ENCODE measurements at places on chromosomes 7 and 10.

GRCh38 chr7:89837515-89837914 is 316.8 kb upstream of the STEAP1 start:
- no peak for DNase-seq

DNA sequence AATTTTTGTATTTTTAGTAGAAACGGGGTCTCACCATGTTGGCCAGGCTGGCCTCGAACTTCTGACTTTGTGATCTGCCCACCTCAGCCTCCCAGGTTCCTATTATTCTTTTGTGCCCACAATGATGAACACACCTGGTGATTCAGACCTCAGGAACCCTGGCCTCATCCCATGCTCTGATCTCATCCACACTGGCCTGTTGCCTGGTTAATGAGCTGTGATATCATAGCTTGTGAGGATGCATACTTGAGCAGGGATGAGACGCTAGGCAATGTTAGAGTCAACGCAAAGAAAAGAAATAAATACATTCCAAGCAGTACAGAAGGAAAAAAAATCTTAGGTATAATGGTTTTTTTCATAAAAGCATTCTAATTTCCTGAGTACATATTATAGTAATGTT is 82.4 kb upstream of the RNF32 start:
- no peak for DNase-seq

DNA sequence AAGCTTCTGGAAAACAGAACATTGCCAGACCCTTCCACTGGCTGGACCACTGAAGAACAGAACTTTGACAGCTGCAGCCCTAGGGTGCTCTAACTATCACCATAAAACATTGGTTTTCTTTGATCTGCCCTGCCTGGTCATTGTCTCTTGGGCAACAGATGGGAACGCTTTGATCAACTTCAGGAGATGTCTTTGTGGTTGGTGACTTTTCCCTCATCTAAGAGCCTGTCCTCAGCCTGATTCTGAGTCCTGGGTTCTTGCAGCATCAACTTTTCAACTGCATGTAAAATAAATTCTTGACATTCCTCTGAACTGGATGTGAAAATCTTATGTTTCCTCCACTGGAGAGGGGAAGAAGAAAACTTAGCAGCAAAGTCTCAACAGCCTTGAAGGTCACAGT is 53.1 kb upstream of the ZNRF2 start:
- no peak for DNase-seq

DNA sequence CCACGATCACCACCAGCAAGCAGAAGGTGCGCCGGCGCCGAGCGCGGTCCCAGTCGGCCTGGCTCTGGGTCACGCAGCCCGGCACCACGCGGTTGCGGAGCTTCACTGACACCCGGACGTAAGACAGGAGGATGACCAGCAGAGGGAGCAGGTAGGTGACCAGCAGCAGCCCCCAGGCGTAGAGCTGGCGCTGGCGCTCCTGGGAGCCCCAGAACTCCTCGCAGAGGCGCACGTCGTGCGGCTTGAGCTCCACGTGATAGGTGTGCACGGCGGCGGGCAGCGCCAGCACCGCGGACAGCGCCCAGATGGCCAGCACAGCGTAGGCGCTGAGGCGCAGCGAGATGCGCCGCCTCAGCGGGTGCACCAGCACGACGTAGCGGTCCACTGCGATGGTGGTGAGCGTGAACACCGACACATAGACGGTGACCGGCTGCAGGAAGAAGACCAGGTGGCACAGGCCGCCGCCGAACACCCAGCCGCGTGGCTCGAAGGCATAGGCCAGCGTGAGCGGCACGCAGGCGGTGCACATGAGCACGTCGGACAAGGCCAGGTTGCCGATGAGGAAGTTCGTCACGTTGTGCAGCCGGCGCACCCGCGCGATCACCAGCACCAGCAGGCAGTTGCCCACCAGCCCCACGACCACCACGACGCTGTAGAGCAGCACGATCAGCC is 920 bp downstream of the PRLHR start:
- peak; percentile 94 for DNase-seq

- no peak for DNase-seq
Observed at GRCh38 chr7:156842317-156842716, 50.7 kb downstream of the LMBR1 start.

GRCh38 chr10:418894-419293 is 270.6 kb downstream of the DIP2C start:
- no peak for DNase-seq

DNA sequence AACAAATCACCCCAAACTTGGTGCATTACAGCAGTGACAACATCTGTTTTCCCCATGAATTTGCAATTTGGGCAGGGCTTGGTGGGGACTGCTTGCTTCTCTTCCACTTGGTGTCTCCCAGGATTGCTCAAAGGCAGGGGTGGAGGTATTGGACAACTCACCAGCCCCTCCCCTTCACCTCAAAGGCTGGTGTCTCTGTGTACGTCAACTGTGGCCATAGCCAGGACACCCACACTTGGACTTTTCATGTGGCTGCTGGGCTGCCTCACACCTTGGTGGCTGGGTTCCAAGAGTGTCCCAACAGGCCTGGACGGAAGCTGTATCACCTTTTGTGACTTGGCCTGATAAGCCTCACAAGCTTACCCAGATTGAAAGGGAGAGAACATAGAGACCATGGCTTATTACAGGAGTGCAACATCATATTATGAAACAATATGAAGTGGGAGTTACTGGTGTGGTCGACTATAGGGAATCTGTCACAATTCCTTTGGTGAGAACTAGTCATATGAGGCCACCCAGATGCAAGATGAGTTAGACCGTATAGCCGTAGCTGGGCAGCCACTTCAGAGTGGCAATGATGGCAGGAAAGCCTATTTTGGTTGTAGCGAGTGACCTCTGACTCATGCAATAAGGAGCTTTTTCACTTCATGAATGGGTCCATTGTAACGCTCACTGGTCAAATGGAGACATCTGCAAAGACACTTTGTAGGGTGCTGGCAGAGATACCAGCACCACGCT is 187.6 kb upstream of the ITGB1 start:
- no peak for DNase-seq

DNA sequence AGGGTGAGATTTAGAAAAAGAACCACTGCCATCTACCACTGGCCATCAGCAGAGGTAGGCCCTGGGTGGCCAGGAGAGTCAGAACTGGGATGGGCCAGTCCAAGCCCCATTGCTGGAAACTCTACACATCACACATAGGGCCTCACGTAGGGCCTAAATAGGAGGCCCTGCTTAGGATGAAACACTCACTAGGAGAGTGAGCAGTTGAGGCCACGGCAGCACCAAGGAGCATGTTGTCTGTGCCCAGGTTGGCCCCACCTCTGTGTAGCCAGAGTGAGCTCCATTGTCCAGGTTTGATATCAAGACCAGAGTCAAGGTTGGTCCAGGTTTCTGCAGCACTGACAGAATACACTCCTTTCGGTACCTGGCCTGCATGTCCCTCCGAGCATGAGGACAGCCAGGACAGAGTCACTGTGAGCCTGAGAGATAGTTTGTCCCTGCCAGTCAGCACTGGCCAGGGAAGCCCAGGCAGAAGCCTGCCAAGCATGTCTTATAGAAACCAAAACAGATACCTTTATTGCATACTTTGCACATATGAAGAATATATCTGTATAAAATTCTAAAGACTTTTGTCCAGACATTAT is 77.9 kb upstream of the CAMK2B start:
- DNase-seq, result no peak

DNA sequence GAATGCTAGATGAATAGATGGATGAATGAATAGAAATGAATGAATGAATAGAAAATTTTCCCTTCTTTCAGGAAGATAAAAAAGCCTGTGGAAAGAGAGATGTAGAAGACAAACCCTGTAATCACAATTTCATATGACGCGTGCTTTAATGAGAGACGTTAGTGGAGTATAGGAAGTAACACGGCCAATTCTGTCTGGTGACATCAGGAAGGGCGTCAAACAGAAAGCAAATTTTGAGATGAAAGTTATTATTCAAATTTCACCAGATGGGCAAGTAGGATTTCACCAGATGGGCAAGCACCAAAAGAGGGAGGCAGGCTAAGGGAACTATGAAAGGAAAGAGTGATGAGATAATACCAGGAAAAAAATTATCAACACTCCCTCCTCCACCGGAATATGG is 128.9 kb upstream of the PRSS1 start:
- no peak for DNase-seq

DNA sequence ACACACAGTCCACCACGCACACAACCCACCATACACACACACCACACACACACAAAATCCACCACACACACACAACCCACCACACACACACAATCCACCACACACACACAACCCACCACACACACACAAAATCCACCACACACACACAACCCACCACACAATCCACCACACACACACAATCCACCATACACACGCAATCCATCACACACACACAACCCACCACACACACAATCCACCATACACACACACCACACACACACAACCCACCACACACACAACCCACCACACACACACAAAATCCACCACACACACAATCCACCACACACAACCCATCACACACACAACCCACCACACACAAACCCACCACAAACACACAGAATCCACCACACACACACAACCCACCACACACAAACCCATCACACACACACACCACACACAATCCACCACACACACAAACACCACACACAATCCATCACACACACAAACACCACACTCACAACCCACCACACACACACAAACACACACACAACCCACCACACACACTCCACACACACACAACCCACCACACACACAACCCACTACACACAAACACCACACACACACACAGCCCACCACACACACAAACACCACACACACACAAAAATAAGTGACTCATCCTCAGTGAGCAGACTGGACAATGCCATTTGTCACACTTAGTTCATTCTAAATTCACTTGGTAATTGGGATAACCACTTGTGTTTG is 8.8 kb upstream of the REPIN1 start:
- no peak for DNase-seq

GRCh38 chr7:154451480-154452457 is 399.6 kb downstream of the DPP6 start:
- DNase-seq, result no peak

- no peak for DNase-seq
Observed at GRCh38 chr10:125192620-125193019, 32.3 kb upstream of the CTBP2 start.

- DNase-seq, result no peak
Observed at GRCh38 chr10:75916906-75917305, 485.5 kb downstream of the LRMDA start.

DNA sequence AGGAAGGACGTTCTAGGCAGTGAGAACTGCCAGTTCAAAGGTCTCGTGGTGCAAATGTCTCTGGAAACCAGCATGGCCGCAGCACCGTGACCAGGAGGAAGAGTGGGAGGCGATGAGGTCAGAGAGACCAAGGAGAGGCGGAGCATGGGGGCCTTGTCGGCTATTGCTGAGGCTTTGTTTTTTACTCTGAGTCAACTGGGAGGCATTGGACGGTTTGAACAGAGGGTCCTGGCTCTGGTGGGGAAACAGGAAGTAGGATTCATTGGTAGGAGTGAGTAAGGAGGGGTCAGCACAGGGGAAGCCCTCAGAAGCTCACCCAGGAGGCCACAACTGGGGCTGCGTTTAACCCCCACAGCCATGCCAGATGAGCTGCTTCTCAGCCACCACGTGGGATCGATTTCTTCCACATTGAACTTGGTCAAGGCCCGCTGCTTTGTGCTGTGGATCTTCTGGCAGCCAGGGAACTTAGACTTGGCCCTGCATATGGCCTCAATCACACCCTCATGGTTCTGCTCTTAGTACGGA is 22.2 kb upstream of the SH2B2 start:
- no peak for DNase-seq

GRCh38 chr10:11272915-11273389 is 255.3 kb downstream of the CELF2 start:
- no peak for DNase-seq

- no peak for DNase-seq
Observed at GRCh38 chr7:108329514-108329913, 126.7 kb downstream of the NRCAM start.

- no peak for DNase-seq
Observed at GRCh38 chr10:33257439-33258080, 76.9 kb downstream of the NRP1 start.

- DNase-seq, result no peak
Observed at GRCh38 chr7:90383861-90384260, 19.4 kb upstream of the CLDN12 start.

GRCh38 chr10:66719483-66719882 is 206.4 kb upstream of the LRRTM3 start:
- DNase-seq, result no peak

DNA sequence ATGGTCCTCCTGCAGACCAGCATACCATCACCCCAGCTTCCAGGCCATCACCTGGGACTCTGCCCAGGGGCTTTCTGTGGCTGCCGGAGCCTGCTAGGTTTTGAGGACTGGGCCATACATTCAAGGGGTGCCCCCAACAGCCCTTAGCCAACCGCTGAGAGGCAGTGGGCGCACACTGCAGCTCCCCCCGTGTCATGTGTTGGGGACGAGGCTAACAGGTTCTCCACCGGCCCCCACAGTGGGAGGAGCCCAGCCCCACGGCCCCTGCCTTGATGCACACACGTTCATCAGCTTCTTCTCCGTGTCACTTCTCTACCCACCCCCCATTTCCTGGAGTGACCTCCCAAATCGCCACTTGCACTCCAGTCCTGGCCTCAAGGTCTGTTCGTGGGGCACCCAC is 543.2 kb upstream of the FOXK1 start:
- DNase-seq, result no peak

GRCh38 chr7:130996833-130997231 is 262.8 kb upstream of the KLF14 start:
- no peak for DNase-seq

GRCh38 chr10:45302573-45302972 is 12.8 kb downstream of the OR13A1 start:
- DNase-seq, result no peak

- no peak for DNase-seq
Observed at GRCh38 chr7:79736418-79736817, 283.0 kb upstream of the MAGI2 start.

DNA sequence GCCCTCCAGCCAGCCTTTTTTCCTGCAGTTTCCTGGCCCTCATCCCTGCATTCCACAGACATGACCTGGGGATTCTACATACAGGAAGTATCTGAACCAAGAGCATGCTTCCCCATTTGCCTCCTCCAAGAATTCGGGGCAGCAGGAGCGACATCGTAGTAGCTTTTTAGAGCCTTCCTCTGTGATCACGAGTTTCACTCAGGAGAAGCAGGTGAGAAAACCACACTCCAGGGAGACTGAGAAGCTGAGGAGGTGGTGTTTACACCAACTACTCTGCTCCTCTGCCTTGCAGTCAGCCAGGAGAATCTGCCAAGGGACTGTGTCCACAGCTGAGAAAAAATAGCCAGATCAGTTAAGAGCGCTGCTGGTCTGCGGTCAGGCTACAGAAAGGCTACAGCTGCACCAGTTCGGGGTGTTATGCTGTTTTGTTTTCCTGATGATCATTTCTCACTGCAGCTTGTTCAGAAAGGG is 54.1 kb downstream of the HSPA12A start:
- DNase-seq, result no peak

GRCh38 chr7:44201813-44202212 is 1.0 kb downstream of the YKT6 start:
- DNase-seq, result no peak

GRCh38 chr10:3978761-3979160 is 193.8 kb upstream of the KLF6 start:
- DNase-seq, result no peak

DNA sequence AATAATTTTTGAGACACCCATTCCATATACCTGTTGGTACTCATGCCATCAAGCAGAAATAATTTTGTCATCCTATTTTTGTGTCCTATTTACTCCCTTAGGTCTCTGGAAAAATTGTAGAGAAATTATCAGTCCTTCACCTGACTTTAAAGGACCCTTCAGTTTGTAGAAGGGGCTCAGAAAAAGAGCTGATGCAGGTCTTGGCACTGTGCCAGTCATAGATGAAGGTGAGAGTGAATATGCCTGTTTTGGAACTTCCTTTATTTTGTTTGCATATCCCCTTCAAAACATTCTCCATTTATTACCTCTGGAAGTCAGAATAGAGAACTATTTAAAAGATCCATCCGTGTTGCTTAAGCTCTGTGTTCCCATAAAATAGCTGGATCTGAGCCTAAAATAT is 321.0 kb upstream of the TPK1 start:
- no peak for DNase-seq

Measured in WTC11 (cell line).